Ureter (tissue), 1 donor: ENCODE measurements at places on chromosomes 12 and 14. TPM values are rescaled to one million over a fixed set of nuclear protein-coding genes. Genes with fewer than 3 reads are reported as not detected.

Gene ADAM21
- not detected for total RNA-seq

Gene RTN1
- total RNA-seq: 5.2 TPM

Gene IRAK3
- total RNA-seq: 23.1 TPM

DNA sequence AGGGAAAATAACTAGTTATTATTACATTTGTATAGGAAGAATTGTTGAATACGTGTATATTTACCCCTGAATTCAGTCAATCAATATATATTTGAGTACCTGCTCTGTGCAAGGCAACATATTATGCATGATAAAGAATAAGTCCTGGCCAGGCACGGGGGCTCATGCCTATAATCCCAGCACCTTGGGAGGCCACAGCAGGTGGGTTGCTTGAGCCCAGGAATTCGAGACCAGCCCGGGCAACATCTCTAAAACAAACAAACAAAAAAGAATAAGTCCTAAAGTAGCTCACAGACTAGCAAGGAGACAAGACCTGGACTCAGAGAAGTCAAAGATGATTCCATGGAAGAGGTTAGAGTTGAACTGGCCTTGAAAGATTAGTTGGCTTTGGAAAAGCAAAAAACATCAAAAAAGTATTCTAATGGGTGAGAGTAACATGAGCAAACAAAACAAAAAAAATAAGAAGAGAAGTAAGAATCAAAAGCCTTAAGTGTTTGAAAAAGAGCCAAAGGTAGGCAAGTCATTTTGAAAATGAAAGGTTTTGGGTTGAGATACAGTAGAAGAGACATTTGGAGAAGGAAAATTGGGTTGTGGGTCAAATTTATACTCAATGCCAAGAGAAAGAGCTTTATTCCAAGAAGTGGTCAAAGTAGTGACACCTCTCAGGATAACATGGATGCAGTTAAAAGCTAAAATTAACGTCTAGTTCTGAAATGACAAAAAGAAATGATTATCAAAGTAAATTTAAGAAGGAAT is 115.2 kb upstream of the BCAT1 start:
- DNase-seq: no peak
